ENCODE measurements at places on chromosomes 4 and X.

- DNase-seq = no peak
Observed at GRCh38 chr4:139685180-139685579, 19.6 kb downstream of the MGST2 start.

DNA sequence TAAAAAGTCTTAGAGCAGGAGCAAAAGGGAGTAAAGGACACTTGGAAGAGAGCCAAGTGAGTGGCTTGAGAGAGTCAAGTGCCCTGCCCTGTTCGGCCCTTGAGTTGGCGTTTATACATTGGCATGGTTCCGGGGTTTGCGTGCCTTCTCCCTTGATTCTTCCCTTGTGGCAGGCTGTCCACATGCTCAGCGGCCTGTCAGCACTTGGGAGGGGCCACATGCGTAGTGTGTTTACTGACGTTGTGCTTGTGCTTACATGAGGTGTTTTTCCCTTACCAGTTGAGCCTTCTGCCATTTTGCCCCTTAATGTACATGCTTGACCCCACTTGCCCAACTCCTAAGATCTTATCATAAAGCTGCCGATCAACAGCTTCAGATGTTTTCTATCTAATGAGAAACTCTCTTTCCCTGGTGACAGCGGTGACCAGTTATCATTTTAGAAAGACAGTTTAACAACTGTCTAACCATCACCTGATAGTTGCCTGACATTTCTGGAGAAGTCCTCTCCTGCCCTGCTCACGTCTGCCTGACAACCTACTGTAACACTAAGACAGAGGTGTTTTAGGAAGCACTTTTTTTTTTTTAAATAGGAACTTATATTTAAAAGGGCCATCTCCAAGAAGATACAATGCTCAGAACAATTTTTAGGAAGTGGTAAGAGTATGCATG is 49.5 kb upstream of the GC start:
- no peak for DNase-seq

DNA sequence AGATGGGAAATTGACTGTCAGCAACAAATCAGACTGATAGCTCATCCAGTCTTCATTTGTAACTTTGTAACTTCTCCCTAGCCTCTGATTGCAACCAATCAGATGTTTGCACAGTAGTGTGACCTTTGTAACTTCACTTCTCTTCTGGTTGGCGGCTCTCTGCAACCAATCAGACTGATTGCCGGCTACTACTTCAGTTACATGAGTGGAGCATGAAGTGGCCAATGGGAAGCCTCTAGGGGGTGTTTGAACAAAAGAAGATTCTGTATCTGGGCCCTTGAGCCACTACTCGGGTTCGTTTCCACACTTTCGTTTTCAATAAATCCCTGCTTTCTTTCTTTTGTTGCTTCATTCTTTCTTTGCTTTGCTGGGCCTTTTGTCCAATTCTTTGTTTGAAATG is 1285.8 kb downstream of the TECRL start:
- DNase-seq = no peak

DNA sequence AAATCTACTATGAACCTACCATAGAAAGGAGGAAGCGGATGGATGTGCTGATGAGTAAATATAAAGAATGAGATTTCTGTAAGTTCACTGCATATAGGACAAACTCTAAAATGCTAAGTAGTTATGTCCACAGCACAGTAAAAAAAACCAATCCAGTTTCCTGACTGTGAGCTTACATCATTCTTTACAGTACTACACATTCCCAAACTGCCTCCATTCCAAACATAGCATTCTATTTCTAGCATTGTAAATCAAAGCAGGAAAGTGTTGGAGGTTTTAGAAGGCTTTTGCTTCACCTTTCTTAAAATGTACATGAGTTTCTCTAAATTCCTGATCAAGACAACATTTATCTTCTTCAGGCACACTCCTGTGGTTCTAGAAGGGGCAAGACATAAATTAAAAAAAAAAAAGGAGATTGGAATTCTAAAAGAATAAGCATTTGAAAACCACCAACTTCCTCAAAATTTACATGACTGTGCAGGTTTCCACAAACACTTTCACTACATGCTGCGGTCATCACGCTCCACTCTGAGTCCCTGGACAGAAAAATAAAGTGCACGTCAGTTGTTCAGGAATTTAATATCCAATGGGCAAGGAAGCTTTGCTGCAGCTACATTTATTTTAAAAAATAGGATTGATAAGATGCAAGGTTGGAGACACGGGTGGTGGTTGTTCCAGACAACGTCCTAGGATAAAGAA is 297.6 kb upstream of the STS start:
- DNase-seq = no peak

DNA sequence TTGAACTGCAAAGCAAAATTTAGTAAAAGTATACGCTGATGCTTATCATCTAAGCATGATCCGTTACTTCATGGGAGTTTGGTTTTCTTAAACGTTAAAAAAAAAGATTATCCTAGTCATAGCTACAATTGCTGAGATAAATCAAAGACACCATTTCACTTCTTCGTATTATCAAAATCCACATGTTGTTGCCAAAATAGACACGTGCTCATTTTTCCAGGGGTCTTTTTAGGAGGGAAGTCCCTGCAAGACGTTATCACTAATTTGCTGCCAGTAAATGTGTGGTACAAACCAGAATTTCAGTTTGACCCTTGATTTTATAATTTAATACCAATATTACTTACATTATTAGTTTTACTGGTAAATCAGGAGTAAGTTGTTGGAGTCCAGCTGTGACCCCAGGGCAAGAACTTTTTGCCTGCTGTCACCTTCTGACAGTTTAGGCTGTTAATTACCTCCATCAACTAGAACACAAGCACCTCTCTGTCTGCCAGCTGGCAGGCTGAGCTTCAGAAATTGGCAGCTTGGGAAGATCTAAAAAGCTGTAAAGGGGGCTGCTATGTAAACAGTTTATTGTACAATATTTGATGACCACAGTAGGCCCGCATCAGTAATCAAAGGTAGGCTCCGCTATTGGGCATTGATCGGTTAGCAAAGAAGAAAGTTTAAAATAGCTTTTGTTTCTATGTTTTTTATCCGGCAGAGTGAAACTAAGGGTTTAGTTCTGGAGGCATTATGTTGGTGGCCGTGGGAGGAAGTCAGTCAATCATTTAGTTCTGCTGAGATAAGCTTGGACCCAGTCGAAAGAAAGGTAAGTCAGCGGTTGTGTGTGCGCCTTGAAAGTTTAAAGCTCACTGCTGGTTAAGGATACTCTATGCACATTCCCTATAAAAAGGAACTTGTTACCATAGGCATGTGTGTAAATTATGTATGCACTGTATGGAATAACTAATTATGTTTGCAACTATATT is 196.4 kb downstream of the FBXO8 start:
- DNase-seq = no peak

DNA sequence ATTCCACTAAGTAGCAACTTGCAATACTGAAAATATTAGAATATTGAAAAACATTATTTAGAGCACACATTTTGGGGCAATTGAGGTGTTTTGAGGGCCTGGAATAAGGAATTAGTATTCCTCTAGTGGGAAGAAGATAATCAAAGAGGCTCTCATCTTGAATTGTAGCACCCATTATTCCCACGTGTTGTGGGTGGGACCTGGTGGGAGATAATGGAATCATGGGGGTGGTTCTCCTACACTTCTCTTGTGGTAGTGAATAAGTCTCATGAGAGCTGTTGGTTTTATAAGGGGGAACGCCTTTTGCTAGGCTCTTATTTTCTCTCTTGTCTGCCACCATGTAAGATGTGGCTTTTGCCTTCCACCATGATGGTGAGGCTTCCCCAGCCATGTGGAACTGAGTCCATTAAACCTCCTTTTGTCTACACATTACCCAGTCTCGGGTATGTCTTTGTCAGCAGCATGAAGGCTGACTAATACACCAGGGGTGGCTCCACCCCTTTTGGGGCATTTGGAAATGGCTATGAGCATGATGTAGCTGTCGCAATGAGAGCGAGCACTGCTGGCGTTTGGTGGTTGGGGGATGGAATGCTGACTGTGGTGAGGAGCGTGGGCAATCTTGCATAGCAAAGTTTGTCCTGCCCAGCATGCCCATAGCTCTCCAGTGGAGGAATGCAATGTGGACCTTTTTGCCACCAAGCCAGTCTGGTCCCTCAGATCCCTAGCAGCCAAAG is 308.2 kb downstream of the FRMPD4 start:
- no peak for DNase-seq

Measured in amniotic stem cell (primary cell).